ENCODE measurements at places on chromosomes 6 and 20.
A peak's percentile ranks its signal among the peaks of the same experiment; 100 is the strongest.

DNA sequence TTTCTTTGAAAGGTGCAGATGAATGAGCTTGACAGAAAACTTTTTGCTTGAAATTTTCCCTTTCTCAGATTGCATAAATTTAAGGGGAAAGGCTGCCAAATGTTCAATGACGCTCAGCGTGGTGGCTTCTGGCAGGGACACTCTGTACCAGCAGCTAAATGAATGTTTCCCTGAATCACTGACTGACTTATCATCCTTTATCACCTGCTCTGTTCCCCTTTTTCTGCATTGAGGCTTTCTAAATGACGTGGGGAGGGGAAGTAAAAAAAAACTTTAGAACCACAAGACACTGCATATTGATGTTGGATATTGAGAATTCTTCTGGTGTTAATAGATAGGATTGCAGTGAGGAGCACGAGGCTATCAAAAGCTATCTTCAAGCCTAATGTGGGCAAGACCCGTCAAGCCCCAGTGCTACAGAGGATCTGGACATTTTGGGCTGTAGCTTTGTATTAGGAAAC is 46.9 kb upstream of the ENPP5 start:
- peak; percentile 11 for DNase-seq

DNA sequence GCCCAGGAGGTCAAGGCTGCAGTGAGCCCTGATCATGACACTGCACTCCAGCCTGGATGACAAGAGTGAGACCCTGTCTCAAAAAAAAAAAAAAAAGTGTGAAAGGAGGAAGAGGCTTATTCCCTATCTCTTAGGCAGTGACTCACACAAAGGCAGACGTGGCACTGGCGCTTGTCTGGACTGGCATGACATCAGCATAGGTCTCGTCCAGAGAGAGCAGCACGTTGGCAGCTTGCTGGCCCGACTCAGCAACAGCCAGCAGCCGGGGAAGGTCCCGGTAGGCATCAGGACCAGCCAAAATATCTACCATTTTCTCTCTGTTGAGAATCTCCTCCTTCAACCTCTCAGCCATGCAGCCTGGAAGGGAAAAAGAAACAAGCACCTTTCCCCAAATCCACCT is 14.1 kb downstream of the CDK5RAP1 start:
- DNase-seq = no peak

DNA sequence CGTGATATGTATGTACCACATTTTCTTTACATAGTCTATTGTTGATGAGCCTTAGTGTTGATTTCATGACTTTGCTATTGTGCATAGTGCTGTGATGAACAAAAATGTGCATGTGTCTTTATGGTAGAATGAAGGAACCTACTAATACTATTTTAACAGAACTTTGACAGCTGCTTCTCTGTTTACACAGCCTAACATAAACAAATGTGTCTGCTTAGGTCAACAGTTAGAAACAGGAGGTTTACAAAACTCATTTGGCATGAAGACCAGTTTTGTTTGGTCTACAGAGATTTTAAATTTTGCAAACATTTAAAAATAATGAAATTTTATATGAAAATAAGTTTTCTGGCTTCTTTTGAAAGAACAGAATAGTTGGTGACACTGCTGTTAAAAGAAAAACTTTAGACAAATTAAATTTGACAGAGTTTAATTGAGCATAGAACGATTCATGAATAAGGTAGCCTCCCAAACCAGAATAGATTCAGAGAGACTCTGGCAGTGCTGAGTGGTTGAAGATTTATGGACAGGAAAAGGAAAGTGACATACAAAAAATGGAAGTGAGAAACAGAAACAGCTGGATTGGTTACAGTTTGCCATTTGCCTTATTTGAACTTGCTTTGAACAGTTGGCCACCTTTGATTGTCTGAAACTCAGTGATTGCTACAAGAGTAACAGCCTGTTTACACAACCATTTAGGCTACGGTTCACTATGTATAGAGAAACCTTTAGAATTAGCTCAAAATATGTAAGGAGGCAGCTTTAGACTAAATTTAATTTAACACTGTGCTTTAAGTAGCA is 715.8 kb upstream of the HS3ST5 start:
- DNase-seq = no peak

DNA sequence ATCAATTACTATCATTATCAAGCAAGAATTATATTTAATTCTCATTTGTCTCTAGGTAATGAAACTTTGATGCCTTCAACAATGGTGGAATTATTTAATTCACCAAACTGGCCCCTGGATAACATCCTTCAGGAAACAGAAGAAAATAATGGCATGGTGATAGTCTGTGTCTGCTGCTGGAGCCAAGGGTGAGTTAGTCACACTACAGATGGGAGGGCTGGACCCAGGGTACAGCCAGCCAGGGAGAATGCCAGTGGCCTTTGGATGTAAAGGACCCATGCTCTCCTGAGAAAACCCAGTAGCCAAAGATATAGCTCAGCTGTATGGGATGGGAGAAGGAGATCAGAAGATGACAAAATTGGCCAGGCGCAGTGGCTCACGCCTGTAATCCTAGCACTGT is 60.0 kb upstream of the CNKSR3 start:
- no peak for DNase-seq

- no peak for DNase-seq
These were observed 125.1 kb downstream of the SNX5 start for GRCh38 chr20:17843246-17844132.

DNA sequence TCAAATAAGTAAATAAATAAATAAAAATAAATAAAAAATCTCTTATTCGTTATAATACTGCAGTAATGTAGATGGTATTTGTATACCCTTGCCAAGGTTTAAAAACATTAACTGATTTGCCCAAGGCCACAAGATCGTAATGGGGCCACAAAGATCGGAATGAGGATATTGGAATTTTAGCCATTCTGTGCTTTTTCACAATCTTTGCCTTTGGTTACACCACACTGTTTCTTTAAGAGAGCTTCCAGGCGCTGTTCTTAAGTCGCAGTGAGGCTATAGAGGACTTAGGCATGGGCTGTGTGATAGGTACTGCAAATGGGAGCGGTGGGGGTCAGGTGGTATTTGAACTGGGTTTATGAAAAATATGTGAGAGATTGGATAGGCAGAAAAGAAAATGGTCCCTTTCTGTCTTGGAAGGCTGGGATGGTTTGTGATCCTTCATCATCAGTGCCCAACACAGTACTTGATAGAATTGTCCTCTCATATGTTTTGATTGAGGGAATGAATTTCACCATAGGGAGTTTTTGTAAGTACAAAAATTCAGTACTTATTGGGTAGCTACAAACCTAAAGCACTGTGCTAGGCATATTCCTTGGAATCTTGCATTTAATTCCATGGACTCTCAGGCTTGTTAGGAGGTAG is 1.4 kb downstream of the NUS1 start:
- DNase-seq = no peak

- no peak for DNase-seq
These were observed 4.3 kb downstream of the SLC26A8 start for GRCh38 chr6:36020154-36020553.

GRCh38 chr6:118171852-118172251 is 264.8 kb downstream of the SLC35F1 start:
- DNase-seq = no peak
